ENCODE measurements at places on chromosomes 4 and X.
A peak's percentile ranks its signal among the peaks of the same experiment; 100 is the strongest.

- DNase-seq, result no peak
These were observed 294.9 kb upstream of the ZCCHC13 start for GRCh38 chrX:74009041-74009440.

DNA sequence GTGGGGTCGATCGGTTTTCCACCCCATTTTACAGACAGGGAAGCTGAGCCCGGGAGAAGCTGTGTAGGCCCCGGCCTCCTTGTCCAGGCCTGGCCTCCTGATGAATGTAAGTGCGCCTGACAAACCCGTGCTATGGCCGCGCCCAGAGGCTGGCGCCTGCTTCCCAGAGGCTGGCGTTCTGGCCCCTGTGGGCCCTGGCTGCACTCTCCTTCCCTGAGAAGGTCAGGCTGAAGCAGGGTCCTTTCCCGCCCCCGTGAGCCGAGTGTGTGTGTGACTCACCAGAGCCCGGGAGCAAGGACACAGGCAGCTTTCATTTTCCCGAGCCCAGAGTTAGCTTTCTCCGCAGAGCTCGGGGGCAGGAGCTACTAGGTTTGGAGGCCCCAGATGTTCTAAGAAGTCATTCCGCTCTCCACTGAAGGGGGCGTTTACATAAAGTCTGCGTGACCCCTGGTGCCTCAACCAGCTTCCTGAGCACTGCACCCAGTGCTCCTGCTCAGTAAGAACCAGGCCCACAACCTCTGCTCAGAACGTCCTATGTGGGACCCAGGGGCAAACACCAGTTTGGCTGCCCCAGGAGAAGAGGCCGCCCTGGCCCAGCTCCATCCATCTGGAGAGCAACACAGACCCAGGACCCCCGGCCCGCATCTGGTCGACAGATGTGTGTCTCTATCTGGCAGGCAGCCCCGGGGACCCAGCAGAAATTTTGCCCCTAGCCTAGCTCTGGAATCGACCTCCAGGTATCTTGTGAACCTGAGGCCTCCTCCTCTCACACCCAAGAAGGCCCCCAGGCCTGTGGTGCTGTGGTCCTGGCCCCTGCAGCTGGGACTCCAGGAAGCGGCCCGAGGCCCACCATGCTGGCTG lies 13.6 kb downstream of the UVSSA start:
- DNase-seq, result no peak

DNA sequence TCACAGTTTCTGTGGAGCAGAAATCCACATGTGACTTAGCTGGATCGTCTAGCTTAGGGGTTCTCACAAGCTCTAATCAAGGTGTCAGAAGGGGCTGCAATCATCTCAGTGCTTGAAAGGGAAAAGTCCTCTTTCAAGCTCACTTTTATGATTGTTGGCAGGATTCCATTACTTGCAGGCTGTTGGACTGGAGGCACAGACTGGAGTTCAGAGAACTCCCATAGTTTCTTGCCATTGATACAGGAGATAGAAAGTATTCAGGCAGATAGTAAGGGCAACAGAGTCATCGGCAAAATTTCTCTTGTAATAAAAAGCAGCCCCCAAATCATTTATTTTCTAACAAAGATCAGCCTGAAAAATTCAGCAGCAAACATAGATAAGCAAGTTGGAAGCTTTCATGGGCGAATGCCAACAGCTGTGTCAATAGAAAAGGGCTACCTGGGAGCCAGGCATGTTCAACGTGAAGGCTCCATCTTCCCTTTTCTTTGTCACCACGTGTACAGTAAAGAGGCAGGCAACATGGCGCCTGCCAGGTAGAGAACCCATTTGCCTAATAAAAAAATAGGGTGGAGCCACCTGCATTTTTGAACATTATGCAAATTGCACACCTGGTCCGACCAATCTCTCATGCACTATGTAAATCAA lies 64.4 kb downstream of the CXCL13 start:
- DNase-seq, result no peak

GRCh38 chr4:14269824-14270223 lies 642.3 kb upstream of the BOD1L1 start:
- DNase-seq, result no peak

GRCh38 chr4:167052631-167053091 lies 181.6 kb downstream of the SPOCK3 start:
- no peak for DNase-seq

DNA sequence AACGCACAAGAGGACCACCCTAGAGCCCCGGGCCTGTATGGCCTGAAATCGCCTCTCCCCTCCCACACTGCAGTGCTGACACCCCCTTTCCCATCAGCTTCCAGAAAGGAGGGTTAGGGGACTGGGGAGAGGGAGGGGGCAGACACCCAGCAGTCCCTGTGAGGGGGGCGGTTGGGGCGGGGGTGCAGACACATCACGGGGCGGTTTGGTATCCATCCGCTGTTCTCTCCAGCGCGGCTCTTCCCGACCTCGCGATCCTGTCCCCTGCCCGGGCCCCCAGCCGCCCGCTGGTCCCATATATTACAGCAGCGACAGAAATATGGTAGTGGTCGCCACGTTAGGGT lies 404 bp upstream of the GPRASP2 start:
- no peak for DNase-seq

GRCh38 chrX:53430231-53430630 lies 3.9 kb downstream of the HSD17B10 start:
- DNase-seq, result no peak

GRCh38 chrX:41150043-41150442 lies 64.8 kb downstream of the USP9X start:
- no peak for DNase-seq

DNA sequence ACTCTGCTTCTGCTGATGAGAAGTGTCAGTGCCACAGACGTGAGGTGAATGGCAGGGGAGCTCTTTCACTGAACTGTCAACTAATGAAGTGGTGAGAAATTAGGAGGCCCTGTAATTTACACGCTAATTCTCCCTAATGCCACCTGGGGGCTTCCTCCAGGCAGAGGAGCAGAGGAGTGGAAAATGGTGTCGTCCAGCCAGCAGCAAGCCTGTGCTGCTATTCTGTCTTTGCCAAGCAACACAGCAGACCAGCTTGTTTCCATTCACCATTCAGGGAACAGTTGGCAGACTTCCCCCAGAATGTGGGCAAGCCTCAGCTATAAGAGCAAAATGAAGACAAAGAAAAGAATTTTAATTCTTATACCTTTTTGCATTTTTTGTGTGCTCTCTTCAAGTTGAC lies 245.2 kb upstream of the TET2 start:
- DNase-seq, result no peak

DNA sequence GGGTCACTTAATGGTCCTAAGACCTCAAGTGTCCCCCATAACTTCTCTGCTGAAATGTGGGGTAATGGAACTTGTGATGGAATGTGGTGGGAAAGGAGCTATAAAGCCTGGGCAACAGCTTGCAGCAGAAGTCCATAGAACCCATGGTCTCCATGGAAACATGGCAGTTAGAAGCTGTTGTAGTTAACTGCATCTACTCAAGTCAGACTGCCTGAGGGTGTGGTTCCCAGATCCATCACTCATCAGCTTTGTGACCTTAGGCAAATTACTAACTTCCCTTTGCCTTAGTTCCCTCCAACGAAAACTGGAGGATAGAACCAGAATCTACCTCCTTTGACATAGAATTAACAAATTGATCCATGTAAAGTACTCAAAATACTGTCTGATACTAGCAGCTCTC lies 113.0 kb downstream of the SPATA18 start:
- no peak for DNase-seq

DNA sequence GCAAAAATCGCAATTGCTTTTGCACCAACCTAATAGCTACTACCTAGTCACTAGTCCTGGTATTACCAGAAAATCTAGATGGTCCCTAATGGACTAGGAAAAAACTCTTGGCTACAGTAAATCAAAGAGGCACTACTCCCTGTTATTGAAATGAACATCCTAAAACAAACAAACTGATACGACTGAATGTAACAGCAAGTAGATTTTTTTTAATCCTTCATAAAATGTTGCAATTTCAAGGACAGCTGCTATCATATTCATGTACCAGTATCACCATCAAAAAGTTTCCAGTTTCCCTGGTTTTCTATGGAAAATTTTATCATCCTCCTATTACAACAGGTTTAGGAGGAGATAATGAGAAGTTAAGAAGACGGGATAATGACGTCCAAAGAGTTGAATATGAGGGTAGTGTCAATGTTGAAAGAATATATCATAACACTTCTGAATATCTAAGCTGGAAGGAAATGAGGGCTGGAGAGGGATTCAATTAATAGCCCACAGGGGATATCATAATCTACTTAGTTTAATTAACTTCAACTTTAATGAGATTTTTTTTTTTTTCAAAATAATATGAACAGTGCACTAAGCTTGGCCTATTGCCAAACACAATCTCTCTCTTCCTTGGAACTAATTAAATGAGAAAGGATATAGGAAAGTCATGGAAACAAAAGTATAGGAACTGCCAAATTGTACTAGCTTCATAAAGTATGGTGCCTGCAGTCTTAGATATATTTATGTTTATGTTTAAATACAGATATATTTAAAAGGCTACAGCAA lies 94.8 kb upstream of the SMIM10 start:
- no peak for DNase-seq

DNA sequence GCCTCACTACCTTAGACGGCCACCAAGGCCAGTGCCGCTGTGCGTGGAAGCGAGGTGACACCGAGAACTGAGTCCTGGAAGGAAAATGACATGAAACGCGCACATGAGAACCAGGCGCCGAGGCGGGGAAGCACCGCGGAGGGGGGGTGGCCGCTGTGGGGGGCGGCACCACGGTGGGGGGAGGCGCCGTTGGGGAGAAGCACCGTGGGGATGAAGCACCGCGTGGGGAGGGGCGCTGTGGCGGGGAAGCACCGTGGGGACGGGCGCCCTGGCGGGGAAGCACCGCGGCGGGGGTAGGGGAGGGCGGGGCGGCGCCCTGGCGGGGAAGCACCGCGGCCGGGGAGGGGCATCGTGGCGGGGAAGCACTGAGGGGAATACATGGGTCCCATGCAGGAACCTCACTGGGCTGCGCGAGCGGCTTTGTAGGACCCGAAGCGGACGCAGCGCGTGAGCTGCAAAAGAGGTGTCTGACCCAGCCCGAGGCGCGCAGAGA lies 28.0 kb downstream of the PPP2R3B start:
- DNase-seq, result no peak

- no peak for DNase-seq
These were observed 466.1 kb downstream of the GPAT3 start for GRCh38 chr4:84001876-84002569.

GRCh38 chr4:92215476-92215875 lies 88.3 kb upstream of the GRID2 start:
- no peak for DNase-seq

DNA sequence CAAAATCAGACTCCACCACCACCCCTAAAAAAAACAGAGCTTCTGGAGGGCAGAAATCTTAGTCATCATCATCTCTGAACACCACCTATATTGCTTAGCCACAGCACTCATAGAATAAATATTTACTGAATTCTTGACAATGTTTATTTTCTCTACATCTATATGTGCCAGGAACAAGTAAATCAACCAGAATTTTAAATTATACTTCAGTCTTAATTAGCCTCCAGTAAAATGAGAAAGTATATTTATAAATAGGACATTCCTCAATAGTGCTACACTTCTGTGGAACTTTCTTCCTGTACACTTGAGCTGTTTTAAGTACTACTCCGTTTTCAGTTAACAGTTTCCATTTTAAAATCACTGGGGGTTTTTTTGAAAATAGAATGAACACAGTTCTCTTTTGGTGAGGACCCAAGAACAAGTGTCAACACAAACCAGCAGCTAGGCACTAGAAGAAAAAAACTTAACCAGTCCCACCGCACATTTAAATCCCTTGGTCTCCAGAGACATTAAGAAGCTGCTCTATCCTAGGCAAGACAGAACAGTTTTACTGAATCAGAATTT lies 25.5 kb downstream of the SMIM14 start:
- no peak for DNase-seq

DNA sequence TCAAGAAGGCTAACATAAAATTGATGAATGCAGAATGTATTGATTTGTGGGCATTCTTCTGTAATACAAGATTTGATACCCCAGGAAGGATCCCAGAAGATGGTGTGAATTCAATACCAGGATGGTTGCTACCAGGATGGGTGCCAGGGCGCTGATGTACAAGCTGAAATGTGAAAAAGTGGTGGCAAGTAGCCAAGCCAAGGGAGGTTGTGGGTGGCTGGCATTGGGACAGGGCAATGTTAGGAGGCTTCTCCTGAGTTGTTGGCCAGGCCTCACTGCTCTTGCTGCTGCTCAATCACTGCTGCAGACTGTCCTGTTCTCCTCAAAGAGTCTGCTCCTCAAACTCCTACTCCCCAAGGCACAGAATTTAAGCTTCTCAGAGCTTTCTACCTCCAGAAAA lies 77.1 kb downstream of the RBM46 start:
- no peak for DNase-seq

DNA sequence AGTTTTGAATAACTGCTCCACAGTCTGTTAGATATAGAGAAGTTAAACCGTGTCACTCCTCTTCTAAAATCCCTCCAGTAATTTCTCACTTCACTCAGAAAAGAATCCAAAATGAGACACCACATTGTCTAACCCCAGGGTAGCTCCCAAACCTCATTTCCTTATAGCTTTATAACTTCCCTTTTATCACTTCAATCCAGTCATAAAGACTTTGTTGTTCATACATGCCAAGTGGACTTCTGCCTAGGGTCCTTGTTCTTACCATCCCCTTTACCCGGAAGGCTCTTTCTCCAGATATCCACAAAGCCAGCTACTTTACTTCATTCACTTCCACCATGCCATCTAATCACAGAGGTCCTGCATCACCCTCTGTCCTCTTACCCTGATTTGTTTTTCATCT lies 156.2 kb downstream of the GABRB1 start:
- DNase-seq, result no peak

GRCh38 chr4:150056569-150056968 lies 21.7 kb upstream of the DCLK2 start:
- DNase-seq, result no peak

GRCh38 chr4:76784237-76784636 lies 113.7 kb downstream of the SOWAHB start:
- no peak for DNase-seq

GRCh38 chr4:148445071-148445859 lies 3.1 kb upstream of the NR3C2 start:
- peak; percentile 37 for DNase-seq

- no peak for DNase-seq
These were observed 1528.0 kb downstream of the TECRL start for GRCh38 chr4:62881210-62881609.

DNA sequence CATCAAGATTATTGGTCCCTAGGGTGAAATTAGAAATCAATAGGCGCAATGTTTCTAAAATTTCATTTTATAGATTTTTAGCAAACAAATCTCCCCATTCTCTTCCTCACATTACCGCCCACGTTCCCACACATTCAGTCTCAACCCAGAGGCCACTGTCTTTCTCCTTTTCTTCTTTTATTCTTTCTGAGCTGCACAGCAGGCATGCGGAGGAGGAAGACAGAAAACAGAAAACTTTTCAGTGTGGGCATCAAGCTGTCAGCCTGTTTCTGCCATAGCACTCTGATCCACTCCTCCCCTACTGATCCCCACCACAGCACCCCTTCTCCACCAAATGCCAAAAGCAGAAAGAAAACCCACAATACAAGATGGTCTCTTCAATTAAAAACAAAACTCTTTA lies 94.8 kb upstream of the ADAMTS3 start:
- DNase-seq, result no peak

- DNase-seq, result no peak
These were observed 93.1 kb downstream of the STK32B start for GRCh38 chr4:5144384-5144783.
